ENCODE measurements at places on chromosomes 1 and 21.

DNA sequence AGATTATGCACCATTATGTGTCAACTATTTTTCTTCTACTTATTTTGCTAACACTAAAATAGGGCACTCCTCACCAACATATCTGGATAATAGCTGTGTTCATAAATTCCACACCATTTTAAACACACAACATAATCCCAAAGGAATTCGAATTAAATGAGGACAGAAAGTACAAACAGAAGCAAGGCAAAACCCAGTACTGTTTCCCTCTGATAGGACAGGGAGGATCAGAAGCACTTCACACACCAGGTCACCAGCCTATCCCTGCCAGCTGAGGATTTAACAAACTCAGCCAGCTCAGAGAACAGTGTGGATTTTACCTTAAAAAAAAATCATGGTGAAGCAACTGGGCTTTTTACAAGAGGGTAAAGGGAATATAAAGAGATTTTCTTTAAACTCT, 20.0 kb downstream of the CRYZ start:
- DNase-seq = no peak

- DNase-seq = no peak
These were observed at the start of gene HDGF for GRCh38 chr1:156751451-156751756. Gene HDGF, minus strand, starts transcription at chr1:156751675. Its CDS starts 246 bp downstream, at chr1:156751429.

- DNase-seq = no peak
These were observed 34.9 kb downstream of the FOXO6 start for GRCh38 chr1:41396084-41396483.

- peak; percentile 62 for DNase-seq
These were observed 15.9 kb downstream of the TMEM63A start for GRCh38 chr1:225866061-225866837.

- no peak for DNase-seq
These were observed 23.6 kb downstream of the KCND3 start for GRCh38 chr1:111965781-111966443.

- no peak for DNase-seq
These were observed 87.3 kb downstream of the JAK1 start for GRCh38 chr1:64878931-64879611.

Data from stimulated activated CD4-positive, alpha-beta T cell treated with anti-CD3 and anti-CD28 coated beads, Interleukin-12 subunit alpha, Interleukin-12 subunit beta, amount 100 ng/mL, for 4 hours (primary cell).